ENCODE measurements at places on chromosomes 2 and 18. TPM values are rescaled to one million over a fixed set of nuclear protein-coding genes. Genes with fewer than 3 reads are reported as not detected.

GRCh38 chr2:157625296-157625695, 3.4 kb downstream of the ACVR1C start:
- DNase-seq = no peak

DNA sequence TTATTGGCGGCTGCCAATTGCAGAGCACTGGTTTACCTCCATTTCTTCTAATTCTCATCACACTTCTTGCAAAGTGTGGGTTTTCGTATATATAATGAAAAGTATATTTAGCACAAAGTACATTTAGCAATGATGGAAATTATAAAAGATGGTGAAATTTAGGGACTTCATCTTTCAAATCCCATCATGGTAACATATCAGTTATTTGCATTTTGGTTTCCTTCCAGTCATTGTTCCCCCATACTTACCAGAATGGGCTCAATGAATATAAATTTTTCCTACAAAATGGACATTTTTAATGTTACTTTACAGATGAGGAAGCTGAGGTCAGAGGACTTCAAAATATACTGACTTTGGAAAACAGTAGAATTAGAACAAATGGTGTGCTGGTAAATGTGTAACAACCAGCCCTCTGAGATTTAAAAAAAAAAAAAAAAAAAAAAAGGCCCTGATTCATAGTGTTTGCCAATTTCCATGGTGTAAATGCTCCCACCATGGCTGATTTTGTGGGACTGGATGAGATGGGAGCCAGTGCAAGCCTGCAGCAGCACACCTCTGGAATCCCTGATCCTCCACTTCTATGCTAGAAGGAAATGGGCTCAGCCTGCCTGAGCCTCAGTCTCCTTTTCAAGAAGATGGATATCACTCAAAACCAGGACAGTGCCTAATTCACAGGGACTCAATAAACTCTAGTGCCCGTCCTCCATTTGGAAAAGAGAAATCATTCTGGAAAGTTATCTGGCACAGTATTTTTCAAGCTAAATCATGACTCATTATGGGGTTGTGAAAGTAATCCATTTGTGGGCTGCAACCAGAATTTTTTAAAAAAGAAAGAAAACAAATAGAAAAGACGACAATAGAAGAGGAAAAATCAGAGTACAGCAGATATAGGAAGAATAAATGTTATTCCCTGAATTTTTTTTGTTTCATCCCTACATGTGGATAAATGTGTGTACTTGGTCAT, 34.0 kb downstream of the LBH start:
- DNase-seq = no peak

DNA sequence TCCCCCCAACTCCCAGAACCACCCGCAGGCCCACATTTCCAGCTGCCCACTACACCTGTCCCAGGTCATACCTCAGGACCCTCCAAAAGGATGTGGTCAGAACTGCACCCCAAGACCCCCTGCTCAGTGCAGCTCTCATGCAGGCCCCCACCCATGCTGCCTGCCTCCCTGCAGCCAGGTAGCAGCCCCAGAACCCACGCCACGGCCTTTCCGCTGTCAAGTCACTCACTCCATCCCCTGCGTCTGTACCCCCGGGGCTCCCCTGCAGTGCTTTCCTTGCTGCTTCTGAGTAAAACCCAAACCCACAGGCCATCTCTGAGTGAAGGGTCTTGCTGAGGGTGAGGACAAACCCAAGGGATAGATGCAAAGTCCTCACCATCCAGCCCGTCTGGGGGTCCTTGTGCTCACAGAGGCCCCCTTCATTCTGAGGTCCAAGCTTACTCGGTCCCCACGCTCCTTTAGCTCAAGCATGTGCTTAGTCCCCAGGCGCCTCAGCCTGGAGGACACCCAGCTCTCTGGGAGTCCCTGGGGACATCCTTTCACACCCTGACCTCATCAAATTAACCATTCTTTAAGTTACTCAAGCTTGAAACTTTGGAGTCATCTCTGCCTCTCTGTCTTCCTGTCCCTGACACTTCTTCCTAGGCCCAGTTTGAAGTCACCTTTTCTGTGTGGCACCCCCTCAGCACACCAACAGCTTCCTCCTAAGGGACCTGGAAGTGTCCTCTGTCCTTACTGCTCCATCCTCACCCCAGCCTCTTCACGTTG, 130.1 kb downstream of the SMAD7 start:
- no peak for DNase-seq

GRCh38 chr2:45786030-45786835, 134.8 kb downstream of the PRKCE start:
- no peak for DNase-seq

GRCh38 chr2:68907920-68908253, 36.7 kb upstream of the BMP10 start:
- DNase-seq = no peak

- no peak for DNase-seq
These were observed 26.0 kb downstream of the EIF2AK3 start for GRCh38 chr2:88601286-88601685.

- no peak for DNase-seq
These were observed 223.6 kb upstream of the AGAP1 start for GRCh38 chr2:235270291-235270690.

GRCh38 chr18:60377778-60378469, 5.3 kb upstream of the MC4R start:
- DNase-seq = no peak

- DNase-seq = no peak
These were observed 408.3 kb downstream of the DSC3 start for GRCh38 chr18:30634249-30634648.

- DNase-seq = no peak
These were observed 25.0 kb upstream of the ID2 start for GRCh38 chr2:8656811-8657210.

GRCh38 chr2:134508391-134508790, 210.4 kb downstream of the TMEM163 start:
- no peak for DNase-seq

DNA sequence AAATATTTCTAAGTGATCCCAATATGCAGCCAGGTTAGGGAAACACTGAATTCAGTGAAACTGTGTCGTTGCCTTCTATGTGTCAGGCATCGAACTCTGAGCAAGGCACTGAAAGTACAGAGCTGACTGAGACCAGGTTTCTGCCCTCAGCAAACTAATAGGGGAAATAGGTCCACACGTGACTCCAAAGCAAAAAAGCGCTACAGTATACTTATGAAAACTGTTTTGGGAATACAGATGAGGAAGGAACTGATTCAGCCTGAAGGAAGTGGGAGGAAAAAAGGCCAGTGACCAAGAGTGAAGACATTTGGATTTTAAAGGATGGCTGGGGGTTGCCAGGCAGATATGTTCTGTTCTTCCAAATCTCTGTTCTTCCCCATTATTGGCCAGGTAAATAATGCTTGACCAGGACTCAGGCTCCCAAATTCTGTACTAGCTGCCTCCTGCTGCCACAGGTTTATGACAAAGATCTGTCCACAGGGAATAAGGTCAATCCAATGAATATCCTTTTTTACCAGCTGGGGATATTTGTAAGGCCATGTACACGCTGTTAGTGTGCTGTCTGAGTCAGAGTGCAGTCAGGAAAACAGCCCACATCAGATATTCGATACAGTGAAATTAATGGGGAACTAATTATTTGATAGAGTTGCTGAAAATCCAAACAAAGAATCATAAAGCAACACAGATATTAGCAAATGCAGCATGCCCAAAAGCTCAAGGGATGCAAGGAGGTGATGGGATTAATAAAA, 24.5 kb upstream of the INPP4A start:
- DNase-seq = no peak

- DNase-seq = no peak
These were observed 36.8 kb downstream of the NPAS2 start for GRCh38 chr2:100856732-100857131.

DNA sequence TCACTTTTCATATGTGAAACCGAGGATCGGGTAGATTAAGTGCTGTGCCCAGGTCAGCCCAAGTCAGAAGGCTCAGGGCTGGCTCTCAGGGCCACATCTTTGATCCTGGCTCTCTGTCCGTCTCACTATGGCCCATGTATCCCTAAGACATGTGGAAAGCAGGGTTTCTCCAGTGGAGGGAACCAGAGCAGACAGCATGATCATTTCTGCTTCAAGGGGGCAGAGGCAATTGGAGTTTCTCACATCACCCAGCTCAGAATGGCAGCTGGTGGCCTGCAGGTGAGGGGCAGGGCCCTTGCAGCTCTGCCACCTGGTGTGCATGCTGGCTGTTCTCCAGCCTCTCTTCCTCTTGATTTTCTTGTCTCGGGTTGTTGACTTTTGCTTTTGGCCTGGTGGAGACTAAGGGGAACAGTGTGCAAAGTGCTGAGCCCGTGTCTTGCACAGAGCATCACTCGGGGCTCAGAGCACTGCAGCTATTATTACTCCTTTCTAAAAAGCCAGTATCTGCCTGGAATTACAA, 27.0 kb downstream of the LDLRAD4 start:
- no peak for DNase-seq

- no peak for DNase-seq
These were observed 205.3 kb upstream of the CCDC150 start for GRCh38 chr2:196434217-196434616.

Gene NT5C1B
- total RNA-seq = not detected

Gene MTX2
- 26.2 TPM for total RNA-seq

Gene NR4A2
- 0.42 TPM for total RNA-seq

Gene RAB6C
- 0.26 TPM for total RNA-seq

Gene KRCC1
- 25.8 TPM for total RNA-seq

Gene UGT1A1
- total RNA-seq = not detected

Gene DAPL1
- total RNA-seq = not detected

Gene MTERF4
- total RNA-seq = 19.5 TPM

Gene CXCR4
- 11.8 TPM for total RNA-seq

Gene TIGD1
- 1.2 TPM for total RNA-seq

Data from esophagus muscularis mucosa (tissue), 4 donors.